ENCODE measurements at places on chromosomes 7 and 10.

- DNase-seq, result no peak
These were observed 169.6 kb downstream of the C7orf25 start for GRCh38 chr7:42742318-42742717.

GRCh38 chr7:3194501-3195141, 106.4 kb upstream of the SDK1 start:
- DNase-seq, result no peak

DNA sequence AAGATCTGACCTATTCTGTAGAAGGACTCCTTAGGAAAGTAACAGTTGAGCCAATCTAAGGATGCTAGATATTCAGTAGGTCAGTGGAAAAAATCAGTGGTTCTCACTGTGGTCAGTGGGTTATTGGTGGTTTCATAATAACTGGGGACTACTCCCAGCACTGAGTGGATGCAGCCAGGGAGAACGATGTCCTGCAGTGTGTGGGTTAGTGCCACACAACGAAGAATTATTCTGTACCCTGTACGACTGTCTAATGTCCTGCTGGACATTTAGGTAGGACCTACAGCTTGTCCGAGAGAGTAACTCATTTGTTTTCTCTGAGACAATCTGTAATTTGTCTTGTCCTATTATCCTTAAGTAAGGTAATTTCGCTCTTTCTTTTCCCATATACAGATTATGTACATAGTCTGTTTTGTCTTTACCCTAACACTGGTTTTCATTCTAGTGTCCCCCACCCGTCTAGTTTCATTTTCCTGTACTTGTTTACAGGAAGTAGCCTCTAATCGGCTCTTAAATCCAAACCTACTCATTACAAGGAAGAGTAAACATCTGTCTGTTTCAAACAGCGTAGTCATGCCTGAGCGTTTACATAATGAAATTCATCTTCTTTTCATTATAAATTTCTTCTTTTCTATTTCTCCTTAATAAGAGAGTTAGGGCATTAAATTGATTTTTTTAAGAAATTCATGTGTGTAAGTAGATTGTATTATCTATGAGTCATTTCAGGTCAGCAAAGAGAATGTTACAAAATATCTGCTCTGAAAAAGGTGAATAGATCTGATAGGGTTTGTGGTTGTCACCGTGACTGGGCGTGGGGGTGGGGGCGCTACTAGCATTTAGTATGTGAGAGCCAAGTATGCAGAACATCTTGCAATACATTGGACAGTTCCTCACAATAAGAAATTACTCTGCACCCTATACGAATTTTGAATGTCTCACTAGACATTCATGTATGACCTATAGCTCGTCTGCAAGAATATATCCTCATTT, 8.3 kb upstream of the ZC3HAV1L start:
- peak; percentile 67 for DNase-seq

DNA sequence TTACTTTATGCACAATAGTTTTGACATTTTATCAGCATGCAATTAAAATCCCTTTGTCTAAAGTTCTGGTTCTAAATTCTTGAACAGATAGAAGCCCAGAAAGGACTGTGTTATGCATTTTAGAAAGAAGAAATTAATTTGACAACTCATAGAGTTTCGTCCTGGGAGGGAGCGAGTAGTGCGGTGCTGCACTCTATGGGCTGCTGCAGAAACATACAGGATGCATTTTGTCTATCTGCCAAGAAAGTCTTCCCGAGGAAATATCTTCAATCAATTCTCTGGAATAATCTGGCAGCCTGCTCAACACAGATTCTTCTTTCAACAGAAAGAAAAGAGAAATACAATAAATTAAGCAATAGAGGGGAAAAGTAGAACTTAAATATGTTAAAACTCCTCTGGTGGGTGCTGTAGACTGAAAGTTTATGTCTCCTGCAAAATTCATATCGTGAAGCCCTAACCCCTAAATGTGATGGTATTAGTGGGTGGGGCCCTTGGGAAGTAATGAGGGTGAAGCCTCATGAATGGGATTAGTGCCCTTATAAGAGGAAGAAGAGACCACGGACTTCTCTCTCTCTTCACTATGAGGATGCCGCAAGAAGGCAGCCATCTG, 39.0 kb upstream of the IFRD1 start:
- no peak for DNase-seq

DNA sequence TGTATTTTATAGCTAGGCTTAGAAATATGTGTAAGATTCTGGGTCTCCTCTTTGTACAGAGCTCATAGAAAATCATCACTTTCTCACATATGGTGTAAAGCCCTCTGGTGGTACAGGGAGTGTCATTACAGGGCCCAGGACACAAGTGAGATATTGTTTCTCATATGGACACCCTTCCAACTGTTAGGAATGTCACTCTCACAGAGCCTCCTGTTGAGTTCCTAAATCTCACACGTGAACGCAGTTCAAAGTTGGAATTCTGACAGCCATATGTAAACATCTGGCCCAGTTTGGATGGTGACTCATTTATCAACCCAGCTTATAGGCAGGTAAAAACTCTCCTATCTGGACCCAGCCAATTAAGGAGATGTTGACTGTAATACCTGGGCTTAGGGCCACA, 35.4 kb upstream of the ZNF107 start:
- DNase-seq, result peak; percentile 23

DNA sequence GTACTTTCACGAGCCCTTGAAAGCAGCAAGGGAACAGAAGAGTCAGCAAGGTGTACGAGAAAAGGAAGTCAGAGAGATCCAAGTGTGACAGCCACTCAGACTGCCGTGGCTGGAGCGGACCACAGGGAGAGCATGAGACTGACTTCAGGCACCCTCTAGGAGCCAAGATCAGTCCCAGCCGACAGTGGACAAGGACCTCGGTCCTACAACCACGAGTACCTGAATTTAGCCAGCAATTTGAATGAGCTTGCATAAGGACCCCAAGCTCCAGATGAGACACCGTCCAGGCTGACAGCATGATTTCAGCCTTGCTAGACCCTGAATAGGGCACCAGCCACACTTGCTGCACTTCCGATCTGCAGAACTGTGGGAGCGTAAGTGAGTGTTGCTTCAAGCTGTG, 13.7 kb upstream of the EBF3 start:
- no peak for DNase-seq

GRCh38 chr7:155798673-155799439, 13.4 kb downstream of the SHH start:
- peak; percentile 75 for DNase-seq

DNA sequence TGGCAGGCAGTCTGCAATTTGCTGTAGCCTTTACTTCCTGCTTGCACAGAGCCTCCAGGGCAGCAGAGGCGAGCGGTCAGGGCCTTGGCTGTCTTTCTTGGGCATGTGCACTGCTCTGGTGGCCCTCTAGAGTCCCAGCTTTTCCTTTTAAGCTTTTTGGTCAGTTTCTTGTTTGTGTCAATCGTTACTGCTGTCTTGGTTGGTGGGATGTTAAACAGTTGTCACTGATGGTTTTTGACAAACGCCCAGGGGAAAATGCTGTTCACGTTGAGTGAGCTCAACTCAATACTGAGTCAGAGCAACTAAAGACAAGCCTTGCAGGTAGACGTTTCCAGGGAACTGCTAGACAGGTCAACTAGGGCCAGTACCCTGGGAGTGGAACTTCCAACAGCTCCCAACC, 14.0 kb downstream of the PRKRIP1 start:
- no peak for DNase-seq

GRCh38 chr10:60901561-60902235, 42.3 kb downstream of the RHOBTB1 start:
- DNase-seq, result no peak

DNA sequence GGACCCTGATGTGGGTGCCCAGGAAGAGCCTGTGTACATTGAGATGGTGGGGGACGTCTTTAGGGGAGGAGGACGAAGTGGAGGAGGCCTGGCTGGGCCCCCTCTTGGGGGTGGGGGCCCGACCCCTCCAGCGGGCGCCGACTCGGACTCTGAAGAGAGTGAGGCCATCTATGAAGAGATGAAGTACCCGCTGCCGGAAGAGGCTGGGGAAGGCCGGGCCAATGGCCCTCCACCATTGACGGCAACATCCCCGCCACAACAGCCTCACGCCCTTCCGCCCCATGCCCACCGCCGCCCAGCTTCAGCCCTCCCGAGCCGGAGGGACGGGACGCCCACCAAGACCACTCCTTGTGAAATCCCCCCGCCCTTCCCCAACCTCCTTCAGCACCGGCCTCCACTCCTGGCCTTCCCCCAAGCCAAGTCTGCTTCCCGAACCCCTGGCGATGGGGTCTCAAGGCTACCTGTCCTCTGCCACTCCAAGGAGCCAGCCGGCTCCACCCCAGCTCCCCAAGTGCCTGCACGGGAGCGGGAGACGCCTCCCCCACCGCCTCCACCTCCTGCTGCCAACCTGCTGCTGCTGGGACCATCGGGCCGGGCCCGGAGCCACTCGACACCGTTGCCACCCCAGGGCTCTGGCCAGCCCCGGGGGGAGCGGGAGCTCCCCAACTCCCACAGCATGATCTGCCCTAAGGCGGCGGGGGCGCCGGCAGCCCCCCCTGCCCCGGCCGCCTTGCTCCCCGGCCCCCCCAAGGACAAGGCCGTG, 4.8 kb downstream of the NYAP1 start:
- DNase-seq, result no peak

DNA sequence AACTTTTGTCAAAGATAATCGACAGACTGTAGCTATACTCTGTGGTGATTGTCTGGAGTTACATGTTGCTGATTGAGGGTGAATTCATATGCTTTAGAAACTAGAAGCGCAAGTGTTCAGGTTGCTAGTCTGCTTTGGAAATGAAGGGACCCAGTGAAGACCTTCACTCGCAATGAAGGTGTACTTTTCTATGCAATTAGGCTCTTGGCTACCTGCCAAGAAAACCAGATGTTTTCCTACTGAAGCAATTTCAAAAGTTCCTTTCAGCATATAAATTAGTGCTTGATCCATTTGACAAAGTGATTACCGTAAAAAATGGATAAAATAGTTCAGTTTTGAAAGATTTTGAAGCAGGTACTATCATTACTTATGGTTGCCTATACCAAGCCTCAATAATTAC, 10.0 kb upstream of the STK31 start:
- no peak for DNase-seq

GRCh38 chr10:89540420-89540949, 5.1 kb upstream of the SLC16A12 start:
- no peak for DNase-seq

- peak; percentile 61 for DNase-seq
These were observed 73.3 kb downstream of the PRPF18 start for GRCh38 chr10:13659887-13660550.

GRCh38 chr7:31092606-31093005, 40.5 kb downstream of the ADCYAP1R1 start:
- no peak for DNase-seq

Measured in KBM-7 (cell line).